ENCODE measurements at places on chromosomes 1 and 21.
A peak's percentile ranks its signal among the peaks of the same experiment; 100 is the strongest.

DNA sequence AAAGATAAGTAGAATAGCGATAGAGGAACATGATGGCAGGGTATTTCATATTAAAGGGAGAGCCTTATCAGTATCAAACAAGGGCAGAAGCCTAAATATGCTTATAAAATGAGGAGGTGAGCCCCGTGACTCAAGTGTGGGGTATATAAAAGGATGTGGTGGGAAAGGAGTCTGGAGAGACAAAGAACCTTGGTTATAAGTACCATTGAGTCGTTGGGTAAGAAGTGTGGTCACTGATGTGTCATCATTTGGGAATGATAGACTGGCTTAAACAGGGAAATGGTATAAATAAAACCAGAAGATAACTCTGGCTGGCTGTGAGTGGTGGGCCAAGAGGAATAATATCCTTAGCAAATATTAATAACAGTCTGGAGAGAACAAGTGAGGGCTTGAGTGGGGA is 10.9 kb upstream of the CD5L start:
- no peak for DNase-seq

- no peak for DNase-seq
These were observed 5.5 kb downstream of the C1QTNF12 start for GRCh38 chr1:1240822-1241587.

- no peak for DNase-seq
These were observed 3880.5 kb downstream of the SRGAP2C start for GRCh38 chr1:125065092-125065820.

GRCh38 chr1:12194666-12195216 is 27.9 kb downstream of the TNFRSF1B start:
- DNase-seq = no peak

GRCh38 chr1:162571696-162572095 is 10.2 kb downstream of the UAP1 start:
- no peak for DNase-seq

DNA sequence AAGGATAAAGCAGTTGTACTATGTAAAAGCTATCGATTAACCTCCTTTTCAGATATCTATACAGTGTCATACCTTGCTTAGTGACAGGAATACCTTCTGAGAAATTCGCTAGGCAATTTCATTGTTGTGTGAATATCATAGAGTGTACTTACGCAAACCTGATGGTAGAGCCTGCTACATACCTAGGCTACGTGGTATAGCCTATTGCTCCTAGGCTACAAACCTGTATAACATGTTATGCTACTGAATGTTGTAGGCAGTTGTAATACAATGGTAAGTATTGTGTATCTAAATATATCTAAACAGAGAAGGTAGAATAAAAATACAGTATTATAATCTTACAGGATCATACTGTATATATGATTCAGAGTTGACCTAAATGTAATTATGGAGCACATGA is 26.5 kb downstream of the FLVCR1 start:
- DNase-seq = no peak

GRCh38 chr1:160101037-160101716 is 2.8 kb upstream of the IGSF8 start:
- peak; percentile 79 for DNase-seq

GRCh38 chr1:44288883-44289282 is 66.2 kb downstream of the ERI3 start:
- no peak for DNase-seq

GRCh38 chr1:168004531-168004930 is 67.7 kb upstream of the MPC2 start:
- no peak for DNase-seq

DNA sequence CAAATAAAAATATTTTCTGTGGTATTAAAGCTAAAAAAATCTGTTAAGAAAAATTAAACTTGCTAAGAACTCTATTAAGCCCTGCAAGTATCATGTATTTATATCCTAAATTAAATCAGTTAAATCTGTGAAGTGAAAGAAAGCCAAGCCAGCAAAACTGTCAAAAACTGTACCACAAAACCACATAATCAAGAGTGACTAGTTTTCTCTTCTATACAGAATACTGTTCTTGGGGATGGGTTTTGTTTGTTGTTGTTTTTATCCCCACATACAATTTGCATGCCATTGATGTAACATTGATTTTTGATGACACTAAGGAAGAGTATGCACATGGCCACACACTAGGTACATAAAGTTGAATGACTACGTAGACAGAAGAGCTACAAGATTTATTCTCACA is 20.4 kb downstream of the DPH5 start:
- no peak for DNase-seq

DNA sequence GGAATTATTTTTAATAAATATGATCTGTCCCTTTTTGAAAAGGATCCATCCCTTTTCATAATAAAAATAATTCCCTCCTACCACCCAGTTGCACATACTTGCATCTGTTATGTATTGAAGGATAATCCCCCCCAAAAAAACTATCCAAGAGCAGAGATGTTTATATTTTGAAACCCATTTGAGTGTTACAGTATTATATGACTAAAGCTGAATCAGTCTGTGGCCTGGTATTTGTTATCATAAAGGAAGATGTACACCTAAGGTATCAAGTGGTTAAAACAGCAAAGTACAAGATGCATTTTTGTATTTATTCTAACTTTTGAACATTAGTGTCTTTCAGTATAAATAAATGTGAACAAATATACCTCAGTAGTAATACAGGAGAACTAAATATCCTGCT is 12.7 kb upstream of the TGFB2 start:
- DNase-seq = no peak

DNA sequence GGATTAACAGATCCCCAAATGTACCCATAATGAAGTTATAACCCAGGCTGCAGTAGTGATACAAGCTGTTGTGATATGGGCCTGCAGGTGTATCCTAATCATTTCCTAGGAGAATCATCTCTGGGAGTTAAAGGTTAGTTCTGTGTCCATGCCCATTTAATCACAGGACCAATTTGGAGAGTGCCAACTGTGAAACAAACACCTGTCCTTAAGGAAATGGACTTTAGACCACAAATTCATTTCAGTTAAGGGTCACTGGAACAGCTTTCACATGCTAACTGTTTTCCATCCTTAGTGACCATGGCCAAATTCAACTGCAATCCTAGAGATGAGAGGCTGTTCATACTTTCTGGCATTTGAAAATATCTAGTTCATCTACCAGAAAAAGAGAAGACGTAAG is 160.9 kb downstream of the GPATCH2 start:
- no peak for DNase-seq

DNA sequence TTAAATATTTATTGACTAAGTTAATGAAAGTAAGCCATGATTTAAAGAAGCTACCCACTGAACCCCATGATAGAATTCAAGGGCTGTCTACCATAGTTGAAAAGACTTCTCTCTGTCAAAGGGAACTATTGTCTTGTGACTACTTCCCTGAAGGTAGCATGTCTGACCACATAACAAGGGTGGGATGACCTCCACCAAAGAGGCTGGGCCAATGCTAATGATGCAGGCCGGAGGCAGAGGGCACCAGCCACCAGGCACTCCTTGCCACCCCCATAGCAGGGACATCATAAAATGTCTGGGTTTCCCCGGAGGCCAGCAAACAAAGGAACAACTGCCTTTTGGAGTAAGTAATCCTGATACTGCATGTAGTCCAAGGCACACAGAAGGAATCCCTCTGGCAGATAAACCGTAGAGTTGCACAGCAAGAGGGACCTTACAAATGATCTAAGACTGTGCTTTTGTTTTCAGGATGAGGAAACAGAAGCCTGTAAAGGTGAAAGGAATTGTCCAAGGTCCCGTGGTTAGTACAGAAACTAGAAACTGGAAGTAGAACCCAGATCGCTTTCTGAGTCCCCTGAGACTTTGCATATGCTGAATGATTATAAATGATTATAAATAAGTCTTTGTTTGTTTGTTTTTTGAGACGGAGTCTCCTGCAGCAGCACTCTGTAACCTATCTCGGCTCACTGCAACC is 33.5 kb upstream of the ITPKB start:
- no peak for DNase-seq

DNA sequence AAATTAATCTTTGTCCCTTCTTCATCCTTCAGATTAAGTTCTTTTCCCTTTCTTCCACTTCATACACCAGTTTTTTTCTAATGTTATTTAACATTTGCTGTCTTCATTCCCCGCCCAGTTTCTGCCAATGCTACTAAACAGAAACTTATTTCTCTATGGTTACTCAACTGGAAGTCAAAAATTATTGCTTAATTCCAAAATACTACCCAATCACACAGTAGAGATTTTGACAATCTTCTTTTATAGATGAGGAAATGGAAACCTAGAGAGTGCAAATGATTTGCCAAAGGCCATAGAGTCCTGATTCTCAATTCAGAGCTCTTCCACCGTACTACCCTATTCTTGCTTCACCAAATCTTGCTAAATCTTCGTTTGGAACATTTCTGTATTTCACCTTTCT is 58.1 kb upstream of the SH3GLB1 start:
- no peak for DNase-seq

DNA sequence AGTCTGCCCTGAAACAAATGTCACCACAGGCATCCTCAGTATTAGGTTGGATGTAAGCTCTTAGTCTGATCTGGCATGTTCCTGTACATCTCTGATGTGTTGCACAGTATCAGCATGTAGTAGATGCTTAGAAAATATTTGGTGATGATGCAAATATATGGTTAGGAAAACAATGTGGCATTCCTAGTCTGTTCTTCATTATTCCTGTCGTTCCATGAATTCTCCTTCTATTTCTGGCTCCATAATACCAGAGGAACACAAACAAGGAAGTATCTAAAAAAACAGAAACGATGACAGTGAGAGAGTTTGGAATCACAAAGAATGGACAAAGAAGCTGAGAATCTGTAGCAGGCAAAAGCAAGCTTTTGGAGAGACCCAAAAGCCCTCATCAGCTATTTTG is 236.6 kb downstream of the HHAT start:
- no peak for DNase-seq

DNA sequence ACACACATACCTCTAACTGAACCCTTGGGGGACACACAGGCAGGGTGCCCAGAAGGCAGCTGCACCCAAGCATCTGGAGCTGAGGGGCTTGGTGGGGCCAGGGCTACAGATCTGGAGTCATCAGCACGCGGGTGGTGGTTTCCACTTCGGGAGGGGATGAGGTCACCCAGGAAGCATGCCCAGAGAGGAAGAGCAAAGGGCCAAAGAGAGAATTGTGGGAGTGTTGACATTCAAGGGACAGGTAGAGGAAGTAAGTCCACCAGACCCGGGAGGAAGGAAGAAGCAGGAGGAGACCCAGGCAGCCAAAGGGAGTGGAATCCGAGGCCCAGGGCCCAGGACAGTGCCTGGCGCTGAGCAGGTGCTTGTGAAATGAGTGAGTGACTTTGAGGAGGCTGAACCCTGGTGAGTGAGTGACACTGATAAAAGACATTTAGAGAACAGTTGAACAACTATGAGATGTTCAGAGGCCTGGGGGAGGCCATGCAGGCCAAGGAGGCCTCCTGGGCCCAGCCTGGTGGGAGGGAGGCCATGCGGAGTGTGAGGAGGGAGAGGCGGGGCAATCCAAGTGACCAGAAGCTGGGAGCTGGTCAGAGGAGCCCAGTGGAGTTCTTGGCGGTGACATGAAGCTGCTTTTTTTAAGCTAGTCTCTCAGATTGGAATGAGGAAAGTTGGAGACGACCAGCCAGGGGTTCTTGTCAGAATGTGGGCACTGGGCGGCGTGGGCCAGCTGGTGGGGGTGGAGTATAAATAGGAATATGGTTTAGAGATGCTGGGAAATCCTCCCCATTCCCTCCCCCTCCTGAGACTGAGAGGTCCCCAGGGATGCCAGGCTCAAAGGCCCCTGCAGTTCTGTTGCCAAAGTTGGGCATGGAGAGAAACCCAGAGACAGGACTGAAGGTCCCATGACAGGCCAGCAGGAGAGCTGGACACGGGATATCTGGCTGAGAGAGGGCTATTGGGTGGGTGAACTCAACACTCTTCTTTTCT is 7.9 kb downstream of the CDK18 start:
- no peak for DNase-seq

Data from activated naive CD8-positive, alpha-beta T cell treated with anti-CD3 and anti-CD28 coated beads for 36 hours (primary cell).